NCI-H82 (cell line): ENCODE measurements at places on chromosomes 6 and 20.

- no peak for DNase-seq
Observed at GRCh38 chr20:8875586-8875985, 193.3 kb upstream of the PLCB4 start.

DNA sequence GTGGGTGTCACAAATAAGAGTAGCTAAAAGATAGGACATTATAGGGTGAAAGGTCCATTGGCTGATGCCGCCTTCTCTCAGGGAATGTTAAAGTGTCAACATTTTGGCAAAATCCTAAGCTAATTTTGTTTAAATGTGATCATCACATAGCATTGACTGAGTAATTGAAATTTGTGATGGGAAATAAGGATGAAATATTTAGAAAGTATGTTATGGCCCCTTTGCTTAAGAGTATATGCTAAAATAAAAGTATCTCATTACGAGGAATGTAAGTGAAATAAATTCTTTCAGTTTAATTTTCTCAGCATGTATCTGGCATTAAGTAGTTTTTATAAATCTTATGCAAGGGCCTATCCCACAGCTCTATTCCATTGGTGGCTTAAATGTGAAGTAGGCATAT, 229.2 kb downstream of the PRL start:
- DNase-seq: no peak

GRCh38 chr20:16819483-16819882, 71.3 kb downstream of the OTOR start:
- DNase-seq: no peak

- DNase-seq: no peak
Observed at GRCh38 chr6:19478992-19479391, 358.2 kb upstream of the ID4 start.

GRCh38 chr20:36085686-36086267, 68.8 kb upstream of the EPB41L1 start:
- DNase-seq: no peak

DNA sequence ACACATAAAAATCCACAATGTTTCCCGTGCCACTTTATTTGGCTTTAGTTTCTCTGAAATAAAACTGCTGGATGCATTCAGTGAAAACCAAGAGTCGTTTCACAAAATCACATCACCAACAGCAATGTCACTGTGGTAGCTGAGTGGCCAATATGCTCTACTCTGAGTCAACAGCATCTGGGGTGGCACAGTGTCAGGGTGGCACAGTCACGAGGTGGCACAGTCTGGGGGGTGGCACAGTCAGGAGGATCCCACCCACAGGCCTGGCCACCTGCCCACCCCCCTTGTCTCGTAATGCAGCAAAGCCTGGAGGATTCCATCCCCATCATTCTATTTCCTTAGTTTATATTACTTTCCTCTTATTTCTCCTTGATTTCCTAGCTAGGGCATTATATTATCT, 87.0 kb downstream of the ANKRD60 start:
- DNase-seq: no peak

DNA sequence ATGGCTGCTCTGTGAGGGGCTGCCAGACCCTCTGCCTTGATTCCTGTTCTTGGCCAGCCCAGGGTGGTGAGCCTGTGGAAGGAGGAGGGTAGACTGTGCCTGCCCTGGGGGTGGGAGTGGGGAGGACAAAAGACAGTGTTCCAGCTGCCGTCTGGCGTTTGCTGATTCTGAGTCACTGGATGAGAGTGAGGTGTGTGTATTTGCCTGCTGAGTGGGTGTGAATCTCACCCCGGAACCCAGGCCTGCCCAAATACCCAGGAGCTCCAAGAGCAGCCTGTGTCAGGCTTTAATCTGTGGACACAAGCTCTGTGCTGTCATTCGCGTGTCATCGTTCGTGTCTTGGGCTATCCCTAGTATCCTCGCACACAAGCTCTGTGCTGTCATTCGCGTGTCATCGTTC, 2.6 kb upstream of the LKAAEAR1 start:
- no peak for DNase-seq

DNA sequence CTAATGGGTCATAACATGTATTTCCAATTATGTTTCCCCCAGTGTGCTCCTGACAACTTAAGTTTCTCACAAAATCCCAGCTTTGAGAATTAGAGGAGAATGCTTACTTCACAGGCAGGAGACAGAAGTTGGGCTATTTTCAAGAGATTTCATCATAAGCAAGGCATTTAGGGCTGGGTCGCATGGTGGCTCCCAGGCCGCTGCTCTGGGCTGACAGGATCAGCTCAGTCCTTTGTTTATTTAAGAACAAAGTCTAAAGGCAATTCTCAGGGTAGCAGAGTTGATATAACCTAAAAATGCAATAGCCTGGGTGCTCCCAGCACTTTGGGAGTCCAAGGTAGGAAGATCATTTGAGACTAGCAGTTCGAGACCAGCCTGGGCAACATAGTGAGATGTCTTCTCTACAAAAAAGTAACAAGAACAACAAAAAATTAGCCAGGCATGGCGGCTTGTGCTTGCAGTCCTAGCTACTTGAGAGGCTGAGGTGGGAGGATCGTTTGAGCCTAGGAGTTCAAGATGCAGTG, 10.9 kb downstream of the FOXQ1 start:
- DNase-seq: no peak

- no peak for DNase-seq
Observed at GRCh38 chr6:89120371-89120770, 2.5 kb upstream of the SRSF12 start.

GRCh38 chr6:82257088-82257774, 9.7 kb upstream of the IBTK start:
- no peak for DNase-seq

GRCh38 chr20:20680991-20681508, 31.4 kb downstream of the RALGAPA2 start:
- no peak for DNase-seq

- no peak for DNase-seq
Observed at GRCh38 chr6:160030103-160030502, 61.2 kb downstream of the IGF2R start.

DNA sequence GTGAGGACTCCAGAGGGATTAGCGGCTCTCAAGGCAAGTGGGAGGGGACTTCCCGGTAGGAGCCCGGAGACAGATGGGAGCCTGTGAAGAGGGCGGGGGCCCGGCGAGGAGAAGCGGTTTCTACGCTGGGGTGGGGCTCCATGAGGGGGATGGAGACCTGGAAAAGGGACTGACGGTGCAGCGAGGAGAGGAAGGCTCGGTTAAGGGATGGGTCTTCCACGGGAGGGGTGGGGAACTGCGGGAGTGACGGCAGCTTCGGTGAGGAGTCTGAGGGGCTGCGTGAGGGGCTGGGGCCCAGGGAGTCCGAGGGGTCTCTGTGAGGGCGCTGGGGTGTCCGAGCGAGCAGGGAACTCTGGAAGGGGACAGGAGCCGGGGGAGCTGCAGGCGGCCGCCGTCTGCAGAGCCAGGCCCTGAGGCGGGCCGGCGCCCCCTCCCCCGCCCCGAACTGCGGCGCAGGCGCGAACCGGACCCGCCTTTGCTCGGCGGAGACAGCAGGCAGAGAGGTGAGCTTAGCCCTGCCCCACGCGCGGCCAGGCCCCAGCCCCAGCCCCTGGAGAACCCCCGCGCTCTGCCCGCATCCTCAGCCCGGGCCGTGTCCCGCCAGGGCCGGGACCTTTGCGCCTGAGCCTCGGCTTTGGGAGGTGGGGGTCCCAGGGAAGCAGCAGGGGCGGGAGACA, at the start of gene NRSN2:
TSS of gene NRSN2 (plus strand) at position 472 of the 677 bp plus-strand sequence. CDS start 2,533 bp downstream, outside the sequence.
- peak; percentile 98 for DNase-seq

DNA sequence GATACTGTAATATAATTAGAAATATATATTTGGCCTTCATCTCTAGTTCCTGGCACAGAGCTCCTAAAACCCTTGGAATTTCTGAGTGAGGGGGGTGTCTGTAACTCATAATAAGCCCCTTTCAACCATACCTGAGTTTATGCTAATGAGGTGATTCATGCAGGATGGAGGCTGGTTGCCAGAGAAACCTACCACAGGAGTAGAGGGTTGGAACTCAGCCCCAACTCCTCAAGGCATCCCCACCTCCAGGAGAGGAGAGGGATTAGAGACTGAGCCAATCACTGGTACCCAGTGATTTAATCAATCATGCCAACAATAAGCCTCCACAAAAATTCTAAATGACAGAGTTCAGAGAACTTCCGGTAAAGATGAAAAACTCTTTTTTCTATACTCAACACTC, 17.5 kb downstream of the UQCC1 start:
- no peak for DNase-seq

DNA sequence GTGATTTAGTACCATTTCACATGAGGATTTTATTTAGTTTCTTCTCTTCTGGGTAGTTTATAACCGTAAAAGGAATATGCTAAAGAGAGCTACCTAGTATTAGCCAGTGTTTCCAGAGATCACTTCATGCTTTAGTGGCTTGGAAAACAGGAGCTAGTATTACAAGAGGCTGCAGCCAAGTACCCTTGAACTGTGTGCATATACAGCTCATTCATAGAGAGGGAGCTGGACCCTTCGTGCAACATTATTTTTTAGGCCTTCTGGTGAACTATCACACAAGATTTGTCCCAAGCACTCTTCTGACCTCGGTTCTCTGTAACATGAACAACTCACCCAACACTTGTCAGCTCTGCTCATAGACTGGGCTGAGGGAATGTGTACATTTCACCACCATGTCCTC, 74.9 kb upstream of the RIN2 start:
- DNase-seq: no peak

GRCh38 chr6:44415873-44416502, 28.5 kb downstream of the CDC5L start:
- DNase-seq: no peak

DNA sequence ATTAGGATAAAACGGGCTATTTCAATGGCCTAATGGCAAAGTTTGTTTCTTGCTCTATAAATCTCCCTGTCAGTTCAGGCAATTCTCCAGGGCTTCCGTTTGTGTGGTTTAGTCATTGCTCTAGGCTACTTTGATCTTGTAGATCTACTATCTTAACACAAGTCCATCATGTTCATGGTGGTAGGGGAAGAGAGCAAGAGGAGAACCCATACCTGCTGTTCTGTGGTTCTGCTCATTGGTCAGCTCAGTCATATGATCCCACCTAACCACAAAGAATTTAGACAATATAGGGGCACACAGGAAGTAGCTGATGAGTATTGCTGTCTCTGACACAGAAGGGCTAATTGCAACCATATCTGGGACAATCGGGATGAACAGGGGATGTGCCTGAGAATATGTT, 4.9 kb upstream of the DEK start:
- DNase-seq: no peak

GRCh38 chr6:41573276-41573675, 27.1 kb downstream of the FOXP4 start:
- DNase-seq: peak; percentile 89

DNA sequence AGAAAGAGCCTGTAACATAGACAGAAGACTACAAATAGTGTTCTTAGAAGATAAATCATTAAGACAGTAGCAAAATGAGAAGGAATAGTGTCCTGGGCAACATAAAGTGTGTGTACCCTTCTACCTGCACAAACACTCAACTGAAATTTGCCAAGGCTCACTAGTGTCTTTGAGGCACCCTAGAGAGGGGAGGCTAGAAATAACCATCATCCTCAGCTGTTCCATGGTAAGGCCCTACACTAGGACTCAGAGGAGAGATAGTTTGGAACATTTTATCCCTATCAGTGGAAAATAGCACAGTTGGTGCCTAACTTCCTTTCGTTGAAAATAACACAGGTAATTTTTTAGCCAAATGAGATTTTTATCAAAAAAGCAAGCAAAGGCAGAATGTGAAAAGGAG, 230.7 kb downstream of the LAMA2 start:
- no peak for DNase-seq

- DNase-seq: peak; percentile 83
Observed at GRCh38 chr20:25867776-25868649, 171.4 kb upstream of the ZNF337 start.

- DNase-seq: peak; percentile 74
Observed at GRCh38 chr6:75204217-75204958, 1.5 kb downstream of the COL12A1 start.

GRCh38 chr6:150756173-150756572, 109.3 kb upstream of the MTHFD1L start:
- no peak for DNase-seq

GRCh38 chr6:16320533-16321340, 82.3 kb downstream of the GMPR start:
- DNase-seq: peak; percentile 85

DNA sequence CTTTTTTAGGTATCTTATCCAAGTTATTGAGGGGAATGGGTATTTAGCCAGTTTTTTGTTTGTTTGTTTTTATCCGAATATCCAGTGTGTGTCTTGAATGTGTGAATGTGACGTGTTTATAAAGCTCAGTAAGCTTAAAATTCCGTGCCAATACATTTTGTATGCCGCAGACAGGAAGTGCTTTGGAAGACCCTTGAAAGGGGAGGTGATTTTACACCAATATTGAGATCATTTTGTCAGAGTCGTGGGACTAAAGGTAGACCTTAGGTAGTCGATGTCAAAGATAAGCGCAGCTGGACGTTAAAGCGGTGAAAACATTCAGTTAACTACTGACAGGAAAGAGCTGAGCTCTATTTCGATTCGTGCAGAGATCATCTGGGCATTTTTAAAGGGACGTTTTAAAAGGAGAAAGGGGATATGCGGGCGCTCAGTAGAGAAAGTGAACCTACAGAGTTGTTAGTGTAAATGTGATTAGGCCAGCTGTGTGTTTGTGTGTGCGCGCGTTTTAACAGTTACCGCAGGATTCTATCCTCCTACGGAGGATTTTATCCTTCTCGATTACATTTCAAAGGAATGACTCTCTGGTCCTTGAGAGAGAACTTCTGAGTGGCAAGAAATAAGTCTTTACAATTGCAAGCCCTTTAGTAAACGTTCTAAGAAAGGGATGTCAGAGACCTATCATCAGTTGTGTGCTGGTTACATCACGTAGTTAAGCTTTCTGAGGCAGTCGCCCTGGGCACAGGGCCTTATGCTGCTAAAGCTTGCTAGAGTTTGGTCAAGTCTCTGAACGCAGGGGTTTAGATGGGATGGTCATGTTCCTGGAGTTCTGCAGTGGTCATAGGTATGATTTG, 625 bp upstream of the ECHDC1 start:
- peak; percentile 59 for DNase-seq
